ENCODE measurements at places on chromosomes 6 and 20.

- ATAC-seq = no peak
These were observed 279.2 kb upstream of the EXOC2 start for GRCh38 chr6:971981-972640.

DNA sequence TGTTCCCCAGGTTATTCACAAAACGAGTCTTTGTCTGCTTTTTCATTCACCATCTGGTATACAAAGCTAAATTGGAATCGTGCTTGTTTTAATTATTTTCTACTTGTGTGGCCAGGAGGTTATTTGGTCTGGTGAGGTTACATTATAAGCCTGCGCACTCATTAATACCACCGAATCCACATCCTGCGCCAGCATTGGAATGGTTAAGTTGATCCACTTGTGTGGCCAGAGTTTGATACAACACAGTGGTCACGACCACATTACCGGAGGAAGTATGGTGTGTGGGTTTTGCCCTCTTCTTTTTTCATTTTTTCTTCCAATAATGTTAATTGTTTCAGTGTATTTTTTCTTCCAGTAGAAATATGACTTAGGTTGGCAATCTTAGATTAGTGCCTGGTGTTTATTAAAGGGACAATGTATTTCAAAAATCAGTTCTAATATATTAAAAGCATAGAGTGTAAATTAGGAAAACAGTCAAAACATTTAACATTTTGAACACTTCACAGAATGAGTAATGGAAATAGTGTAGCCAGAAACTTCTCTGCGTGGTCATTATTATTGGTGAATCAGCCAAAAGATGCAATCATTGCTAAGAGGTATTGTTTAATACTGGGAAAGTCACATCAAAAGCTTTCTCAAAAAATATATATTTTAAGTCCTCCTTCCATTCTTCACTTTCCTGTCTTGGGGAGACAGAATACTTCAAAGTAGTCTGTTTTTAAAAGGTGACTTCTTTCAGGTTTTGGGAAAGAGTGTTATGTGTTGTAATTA is 84.5 kb downstream of the JARID2 start:
- ATAC-seq = no peak

GRCh38 chr6:26158581-26159356 is 71.5 kb downstream of the HFE start:
- ATAC-seq = peak; percentile 24

DNA sequence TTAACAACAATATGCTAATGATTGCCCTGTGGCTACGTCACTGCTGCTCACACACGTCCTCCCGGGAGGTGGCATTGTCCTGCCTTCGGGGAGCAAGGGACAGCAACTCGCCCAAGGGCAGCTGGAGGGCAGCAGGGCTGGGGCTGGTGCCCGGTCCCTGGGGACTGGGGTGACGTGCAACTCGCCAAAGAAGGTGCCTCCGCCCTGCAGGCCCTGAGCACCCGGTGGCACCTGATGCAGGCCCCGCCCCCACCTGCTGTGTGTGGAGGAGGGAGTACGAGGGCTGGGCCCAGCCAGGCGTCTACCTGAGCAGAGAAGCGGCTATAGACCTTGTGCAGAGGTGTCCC is 64.8 kb upstream of the SLCO4A1 start:
- no peak for ATAC-seq

- ATAC-seq = no peak
These were observed 1.9 kb upstream of the ZBTB9 start for GRCh38 chr6:33452496-33452895.

DNA sequence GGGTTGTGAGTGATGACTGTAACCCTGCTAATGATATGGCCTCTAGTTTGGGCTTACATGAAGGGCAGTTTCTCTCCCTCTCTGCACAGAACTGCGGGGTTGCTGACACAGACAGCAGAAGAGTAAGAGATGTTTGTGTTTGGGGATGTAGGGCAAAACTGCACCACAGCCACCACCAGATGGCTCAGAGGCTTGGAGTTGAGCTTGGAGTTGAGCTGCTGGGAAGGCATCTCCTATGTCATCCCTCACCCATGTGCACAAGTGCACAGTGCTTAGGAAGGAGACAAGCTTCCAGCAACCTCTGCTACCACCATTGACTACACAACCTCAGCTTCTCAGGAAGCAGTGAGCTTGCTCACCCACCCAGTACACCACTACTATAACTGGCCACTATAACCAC is 303.9 kb upstream of the DEFB112 start:
- ATAC-seq = no peak

DNA sequence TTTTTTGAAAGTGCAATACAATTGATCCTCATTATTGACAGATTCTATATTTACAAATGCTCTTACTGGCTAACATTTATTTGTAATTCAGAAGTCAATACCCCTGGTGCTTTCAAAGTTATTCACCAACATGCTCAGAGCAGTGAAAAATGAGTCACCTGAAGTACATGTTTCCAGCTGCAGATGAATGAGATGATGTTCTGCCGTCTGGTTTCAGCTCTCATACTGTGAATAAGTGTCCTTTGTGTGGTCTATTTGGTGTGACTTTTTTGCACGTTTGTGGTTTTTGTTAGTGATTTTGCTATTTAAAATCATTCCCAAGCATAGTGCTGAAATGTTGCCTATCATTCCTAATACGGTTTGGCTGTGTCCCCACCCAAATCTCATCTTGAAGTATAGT is 22.3 kb upstream of the EYA4 start:
- ATAC-seq = no peak

DNA sequence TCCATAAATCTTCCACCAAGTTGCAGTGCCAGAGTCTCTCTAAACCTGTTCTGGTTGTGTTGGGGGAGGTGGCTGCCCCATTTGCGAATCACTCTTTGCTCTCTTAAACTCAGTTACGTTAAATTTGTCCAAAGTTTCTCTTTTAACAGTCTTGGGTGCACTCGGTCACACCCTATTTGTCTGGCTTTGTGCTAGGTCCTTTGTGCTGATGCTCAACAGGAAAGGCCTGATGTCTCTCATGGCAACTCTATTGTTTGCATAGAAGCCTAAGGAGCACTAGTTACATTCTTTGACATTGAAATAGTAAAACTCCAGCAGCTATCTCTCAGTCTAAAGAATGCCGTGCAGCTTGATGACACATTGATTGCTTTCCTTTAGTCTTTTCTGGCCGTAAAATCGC is 105.1 kb downstream of the TRMT11 start:
- ATAC-seq = no peak

GRCh38 chr20:37523911-37524700 is 3.1 kb downstream of the NNAT start:
- ATAC-seq = no peak

- ATAC-seq = no peak
These were observed 635 bp upstream of the C20orf203 start for GRCh38 chr20:32674362-32674789.

Measured in stimulated activated memory B cell treated with anti-CD40 and anti-IgM and Interleukin-4, amounts not matched to agents 10 μg/mL and 1 μg/mL and 100 μg/mL, for 72 hours (primary cell).